ENCODE measurements at places on chromosomes 3 and 15.
A peak's percentile ranks its signal among the peaks of the same experiment; 100 is the strongest.

DNA sequence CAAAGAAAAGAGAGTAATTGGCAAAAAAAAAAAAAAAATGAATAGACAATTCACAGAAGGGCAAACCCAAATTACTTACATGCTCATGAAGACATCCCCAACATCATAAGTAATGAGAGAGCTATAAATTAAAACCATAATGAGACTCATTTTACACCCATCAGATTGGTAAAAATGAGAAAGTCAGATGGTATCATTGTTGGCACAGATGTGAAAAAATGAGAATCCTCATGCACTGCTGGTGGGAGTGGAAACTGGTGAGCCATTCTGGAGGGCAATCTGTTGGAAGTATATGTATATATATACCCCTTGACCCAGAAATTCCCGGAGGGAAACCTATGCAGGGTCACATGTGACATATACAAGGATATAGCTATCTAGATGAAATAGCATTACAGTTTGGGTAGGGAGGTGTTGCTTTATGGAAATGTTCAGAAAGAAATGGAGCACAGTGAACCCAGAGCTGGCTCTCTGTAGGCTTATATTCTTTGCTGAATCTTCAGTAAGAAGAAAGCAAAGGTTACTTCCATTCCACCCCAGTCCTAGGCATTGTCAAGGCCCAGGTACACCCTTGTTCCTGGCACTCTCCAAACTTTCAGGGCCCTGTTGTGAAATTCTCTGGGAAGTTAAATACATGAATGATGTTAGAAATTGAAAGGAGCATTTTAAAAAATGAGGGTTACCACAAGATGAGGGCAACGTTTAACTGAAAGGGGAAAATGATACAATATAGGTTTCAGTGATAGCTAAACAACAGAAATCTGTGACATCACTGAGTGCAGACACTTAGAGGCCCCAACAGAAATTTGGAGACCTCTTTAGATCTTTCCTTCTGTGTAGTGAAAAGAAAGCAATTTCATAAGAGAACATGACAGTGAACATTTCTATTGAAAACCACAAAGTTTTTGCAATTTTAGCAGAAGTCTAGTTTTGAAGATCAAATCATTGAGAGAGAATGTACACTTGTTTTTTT, 132.7 kb upstream of the TPRG1 start:
- no peak for DNase-seq

- DNase-seq: no peak
Observed at GRCh38 chr3:156304406-156304805, 184.0 kb downstream of the KCNAB1 start.

DNA sequence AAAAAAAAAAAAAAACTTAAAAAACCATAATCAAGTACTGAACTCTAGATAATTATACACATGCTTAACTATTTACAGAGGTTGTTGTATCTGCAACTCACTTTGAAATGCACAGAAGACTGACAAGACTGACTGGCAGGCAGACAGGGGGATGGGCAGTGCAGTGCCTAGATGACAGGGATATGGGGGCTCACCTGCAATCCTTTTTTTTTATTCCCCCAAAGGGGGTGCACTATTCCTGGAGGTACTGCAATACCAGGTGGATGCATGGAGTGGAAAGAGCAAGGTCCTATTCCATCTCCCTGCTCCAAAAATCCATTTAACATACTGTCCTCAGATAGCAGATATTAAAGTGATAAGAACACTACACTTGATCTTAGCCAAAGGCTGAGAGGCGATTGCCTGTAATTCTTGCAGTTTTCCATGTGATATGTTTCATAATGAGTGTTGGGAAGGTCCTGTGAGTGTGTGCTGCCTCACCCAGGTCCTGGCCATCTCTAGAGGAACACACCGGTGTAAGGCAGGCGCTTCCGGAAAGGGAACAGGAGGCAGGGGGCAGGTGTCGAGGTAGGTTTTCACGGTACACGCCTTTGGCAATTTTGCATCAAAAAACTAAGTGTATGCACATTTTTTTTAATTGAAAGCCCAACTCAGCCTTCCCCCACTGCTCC, 22.7 kb downstream of the SEC61A1 start:
- DNase-seq: no peak

DNA sequence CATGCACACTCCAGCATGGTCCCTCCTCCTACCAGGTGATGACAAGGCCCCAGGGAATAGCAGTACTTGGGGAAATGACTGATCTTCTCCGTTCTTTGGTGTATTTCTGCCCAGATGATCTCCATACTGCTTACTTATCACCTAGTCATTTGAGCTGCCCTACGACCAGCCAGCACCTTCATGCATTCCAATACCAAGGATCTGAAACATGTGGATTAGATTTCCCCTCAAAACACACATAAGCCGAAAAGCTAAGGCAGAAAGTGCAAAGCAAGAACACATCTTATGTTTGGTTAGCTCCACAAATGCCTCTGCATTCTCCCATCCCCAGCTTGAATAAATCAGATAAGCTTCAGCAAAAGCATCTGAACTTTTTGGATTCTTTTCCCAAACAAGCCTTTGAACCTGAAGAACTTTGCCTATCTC, 64.8 kb upstream of the BCL6 start:
- DNase-seq: no peak

DNA sequence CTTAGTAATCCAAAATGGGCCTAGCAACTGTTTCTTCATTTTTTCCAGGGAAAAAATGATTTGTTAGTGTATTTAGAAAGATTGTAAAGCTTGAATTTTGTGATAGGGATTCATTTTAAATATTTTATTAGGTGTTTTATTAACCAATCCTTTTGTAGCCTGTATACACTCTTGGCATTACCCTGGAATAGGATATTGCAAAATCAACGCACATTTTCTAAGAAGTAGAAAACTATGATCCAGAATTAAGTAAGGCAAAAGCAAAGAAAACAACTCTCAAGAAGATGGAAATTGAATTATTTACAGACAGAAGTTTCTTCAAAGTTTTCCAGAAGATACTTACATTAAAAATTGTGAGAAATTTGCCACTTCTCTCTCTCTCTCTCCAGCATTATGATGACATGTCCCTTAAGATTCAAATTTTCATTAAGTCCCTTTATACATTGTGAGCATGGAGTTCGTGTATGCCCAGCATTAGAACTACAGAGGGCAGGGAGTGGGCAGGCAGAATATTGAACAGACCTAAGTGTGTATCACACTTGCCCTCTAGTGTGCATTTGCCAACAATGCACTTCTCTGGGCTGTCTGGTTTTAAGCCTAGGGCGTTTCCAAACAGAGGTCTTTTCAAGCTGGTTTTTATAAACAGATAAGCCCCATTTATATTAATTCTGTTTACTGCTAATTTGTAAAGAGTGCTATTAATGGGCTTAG, 28.5 kb upstream of the CMSS1 start:
- no peak for DNase-seq

DNA sequence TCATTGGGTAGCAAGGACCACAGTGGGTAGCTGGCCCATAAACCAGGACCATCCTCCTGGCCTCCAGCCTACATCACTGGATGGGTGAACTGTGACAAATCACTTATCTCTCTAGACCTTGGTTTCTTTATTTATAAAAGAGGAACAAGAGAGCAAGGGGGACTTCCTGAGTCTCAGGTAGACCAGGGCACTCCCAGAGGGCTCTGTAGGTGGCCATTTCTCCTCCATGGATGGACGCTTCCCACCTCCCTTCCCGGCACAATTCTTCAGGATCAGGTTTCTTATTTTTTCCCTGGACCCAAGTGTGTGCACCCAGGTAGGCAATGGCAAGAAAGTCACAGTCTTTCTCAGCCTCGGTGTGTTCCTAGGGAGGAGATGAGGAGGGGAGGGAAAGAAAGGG, 41.4 kb upstream of the SPATA12 start:
- DNase-seq: no peak

GRCh38 chr3:178381971-178382448, 154.2 kb upstream of the KCNMB2 start:
- DNase-seq: no peak

GRCh38 chr3:193960487-193961274, 175.3 kb upstream of the HES1 start:
- DNase-seq: peak; percentile 30

- DNase-seq: no peak
Observed at GRCh38 chr15:68877626-68878025, 52.7 kb upstream of the SPESP1 start.

- no peak for DNase-seq
Observed at GRCh38 chr15:64354688-64355344, 1.2 kb downstream of the CSNK1G1 start.

DNA sequence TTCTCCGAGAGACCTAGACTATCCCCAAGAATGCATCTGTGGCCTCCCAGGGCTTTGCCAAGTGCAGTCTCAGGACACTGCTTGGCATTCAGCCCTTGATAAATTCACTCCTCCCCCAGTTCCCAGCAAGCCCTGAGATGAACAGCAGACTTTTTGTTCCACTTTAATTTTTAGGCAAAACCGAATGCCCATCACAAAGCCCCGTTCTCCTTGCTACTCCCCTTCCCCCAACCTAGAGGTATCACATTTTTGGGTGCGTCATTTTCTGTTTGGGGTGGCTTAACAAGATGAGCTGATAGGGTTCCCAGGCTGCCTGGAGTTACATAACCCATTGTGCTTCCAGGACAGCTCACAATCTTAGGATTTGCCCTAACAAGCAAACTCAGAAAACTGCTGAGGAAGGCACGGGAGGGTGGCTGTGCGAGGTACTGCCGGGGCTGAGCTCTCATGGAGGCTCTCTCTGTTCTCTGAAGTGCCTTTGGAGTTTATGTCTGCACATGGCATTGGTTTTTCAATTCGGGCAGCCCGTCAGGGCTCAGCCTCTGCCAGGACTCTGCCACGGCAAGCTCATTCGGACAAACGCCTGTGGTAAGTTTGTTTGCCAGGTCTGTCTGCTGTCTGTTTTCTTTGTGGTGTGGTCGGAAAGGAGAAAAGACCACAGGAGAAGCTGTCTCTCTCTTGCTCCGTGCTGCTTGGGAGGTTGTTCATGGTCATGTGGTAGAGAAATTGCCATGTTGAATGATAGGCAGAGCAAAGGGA, at the start of gene TRAK1:
Gene TRAK1, plus strand, starts transcription at position 385 of the 759 bp plus-strand sequence. Its CDS starts 113 bp downstream, at position 498.
- DNase-seq: peak; percentile 42

DNA sequence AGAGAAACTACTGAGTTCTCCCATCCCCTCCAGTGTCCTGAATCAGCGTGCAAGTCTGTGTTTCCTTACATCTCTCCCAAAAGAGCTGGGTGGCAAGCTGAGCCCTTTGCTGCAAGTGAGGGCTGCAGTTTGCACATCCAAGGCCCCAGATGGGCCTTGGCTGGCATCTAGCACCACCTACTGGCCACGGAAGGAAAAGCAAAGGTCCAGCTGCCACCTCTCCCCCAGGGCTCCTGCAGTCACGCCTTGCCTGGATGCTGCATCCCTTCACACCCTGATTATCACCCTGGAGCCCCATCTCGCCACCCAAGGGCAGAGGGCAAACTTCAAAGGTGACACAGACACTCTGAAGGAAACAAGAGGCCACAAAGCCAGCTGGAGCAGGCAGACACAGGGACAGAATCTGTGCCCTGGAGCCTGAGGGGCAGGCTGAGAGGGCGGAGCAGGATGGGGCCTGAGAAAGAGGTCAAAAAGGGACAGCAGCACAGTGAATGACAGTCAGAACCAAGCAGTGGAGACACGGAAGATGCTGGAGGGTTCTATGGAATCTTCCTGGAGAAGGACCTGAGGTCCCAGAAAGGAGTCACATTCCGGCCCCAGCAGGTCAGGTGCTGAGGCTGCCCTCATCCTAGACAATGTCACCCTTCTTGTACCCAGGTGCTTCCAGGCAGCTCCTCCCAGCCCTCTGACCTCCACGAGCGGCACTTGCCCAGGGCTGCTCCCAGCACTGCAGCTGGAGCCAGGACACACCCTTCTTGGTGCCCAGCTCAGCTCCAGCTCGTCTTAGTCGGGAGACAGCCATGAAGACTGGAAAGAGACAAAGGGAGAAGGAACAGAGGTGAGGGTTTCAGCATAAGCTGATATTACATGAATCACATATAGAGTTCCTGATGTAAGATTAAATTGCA, 18.3 kb upstream of the NTRK3 start:
- DNase-seq: peak; percentile 54

GRCh38 chr15:50993598-50993997, 85.1 kb downstream of the AP4E1 start:
- no peak for DNase-seq

- no peak for DNase-seq
Observed at GRCh38 chr3:183536238-183536880, 19.1 kb downstream of the KLHL6 start.

DNA sequence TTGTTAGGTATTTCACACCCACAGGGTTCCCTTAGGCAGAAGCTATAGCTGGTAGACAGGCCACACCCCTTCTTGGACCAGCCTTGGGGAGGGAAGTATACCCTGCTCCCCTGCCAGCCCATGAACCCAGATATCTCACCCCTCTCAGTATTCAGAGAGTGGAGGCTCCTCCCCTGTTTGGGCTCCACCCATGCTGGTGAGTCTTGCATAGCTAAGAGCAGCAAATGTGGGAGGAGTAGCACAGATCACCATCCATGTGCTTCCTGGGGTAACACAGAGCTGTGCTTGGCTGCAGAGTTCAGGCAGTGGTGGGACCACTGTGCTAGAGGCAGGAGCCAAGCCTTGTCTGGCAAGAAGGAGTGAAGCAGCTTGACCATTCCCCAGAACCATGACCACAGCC, 427.2 kb downstream of the ZIC1 start:
- DNase-seq: no peak

DNA sequence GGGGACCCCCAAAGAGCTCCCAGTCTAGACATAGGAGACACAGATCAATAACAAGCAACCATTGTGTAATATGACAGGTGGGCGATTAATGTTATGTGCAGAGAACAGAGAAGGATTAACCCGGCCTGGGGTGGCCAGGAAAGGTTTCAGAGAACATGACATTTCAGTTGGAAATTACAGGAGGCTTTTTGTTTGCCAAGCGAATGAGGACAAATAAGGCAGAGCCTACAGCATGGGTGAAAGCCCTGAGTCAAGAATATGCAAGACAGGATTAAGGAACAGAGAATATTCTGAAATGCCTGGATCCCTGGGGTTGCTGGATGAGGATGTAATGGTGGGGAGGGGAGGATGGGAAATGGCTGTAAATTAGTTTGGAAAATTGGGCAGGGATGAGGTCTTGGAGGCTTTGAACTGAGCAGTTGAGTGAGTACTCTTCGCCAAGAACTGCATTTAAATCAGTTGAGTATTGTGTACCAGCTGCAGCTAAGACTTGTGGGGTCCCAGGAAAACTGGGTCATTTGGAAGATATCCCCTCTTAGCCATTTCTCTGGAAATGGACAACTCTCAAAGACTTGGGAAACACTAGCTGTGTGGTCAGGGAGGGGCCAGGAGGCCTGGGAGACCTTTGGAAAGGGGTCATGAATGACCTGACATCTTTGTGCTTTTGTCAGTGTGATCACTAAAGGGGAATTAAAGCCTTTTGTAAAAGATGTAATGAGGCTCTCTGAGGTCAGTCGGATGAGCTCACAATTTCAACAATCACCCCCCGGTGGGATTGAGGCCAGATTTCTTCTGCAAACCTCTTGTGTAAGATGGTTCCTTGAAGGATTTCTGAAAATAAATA, 198.6 kb upstream of the NR2E3 start:
- DNase-seq: no peak

DNA sequence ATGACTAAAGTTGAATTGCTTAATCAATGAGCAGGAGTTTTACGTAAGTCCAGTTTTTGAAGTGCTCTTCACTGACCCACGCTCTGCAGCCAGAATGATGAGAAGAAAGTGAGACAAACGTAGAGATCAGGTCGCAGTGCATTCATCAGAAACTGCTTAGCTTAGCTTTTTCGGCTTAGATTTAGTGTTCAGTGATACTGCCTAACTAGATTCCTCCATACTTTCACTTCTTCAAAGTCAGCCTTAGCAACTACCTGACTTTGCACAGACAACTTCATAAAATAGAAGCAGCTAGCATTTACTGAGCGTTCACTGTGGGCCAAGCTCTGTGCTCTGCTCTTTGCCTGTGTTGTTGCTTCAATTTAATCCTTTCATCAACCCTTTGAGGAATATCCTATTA, 116.1 kb downstream of the KCNH8 start:
- DNase-seq: no peak
